Heart left ventricle (tissue), 16 donors: ENCODE measurements at places on chromosomes 2 and 18. TPM values are rescaled to one million over a fixed set of nuclear protein-coding genes. Genes with fewer than 3 reads are reported as not detected.

IL36G gene
- total RNA-seq, result not detected

IL1F10 gene
- not detected for total RNA-seq

CREG2 gene
- 0.18 TPM for total RNA-seq

GRCh38 chr18:79043288-79043687, 25.9 kb upstream of the ATP9B start:
- DNase-seq, result no peak

DNA sequence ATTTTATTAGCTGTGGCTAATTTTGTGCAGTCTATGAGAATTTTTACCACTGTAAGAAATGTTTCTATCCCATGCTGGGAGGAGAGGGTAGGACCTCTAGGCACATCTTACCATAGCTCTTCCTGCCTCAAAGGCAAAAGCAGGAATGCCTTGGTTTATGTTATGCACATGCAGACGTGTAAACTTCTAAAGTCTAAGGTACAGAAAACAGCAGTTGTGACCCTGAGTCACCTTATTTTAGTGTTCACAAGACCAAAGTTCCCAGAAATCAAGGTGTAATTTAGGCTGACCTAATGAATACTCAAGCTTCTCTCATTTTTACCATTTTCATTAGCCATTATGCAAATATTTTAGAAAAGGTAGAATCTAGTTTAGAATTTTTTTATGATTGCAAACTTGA, 15.4 kb upstream of the WIPF1 start:
- no peak for DNase-seq

GRCh38 chr2:40047406-40047805, 268.3 kb upstream of the THUMPD2 start:
- DNase-seq, result no peak

DNA sequence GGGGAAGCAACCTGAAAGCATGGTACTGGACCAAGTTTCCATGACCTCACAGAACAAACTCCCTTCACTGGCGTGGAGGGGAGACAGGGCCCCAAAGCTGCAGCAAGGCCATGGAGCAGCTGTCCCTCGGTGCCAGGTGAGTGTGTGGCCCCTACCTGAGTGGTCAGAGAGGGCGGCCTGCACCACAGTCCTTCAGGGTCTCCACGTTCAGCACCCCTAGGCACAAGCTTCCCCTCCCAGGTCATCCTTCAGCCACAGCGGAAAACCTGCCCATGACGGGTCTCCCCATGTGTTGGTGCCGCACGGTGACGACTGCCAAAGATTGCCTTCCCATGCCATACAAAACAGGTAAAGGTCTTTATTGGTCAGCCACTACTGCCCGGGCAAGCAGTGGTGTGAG, 201.6 kb downstream of the MGAT5 start:
- no peak for DNase-seq

DNA sequence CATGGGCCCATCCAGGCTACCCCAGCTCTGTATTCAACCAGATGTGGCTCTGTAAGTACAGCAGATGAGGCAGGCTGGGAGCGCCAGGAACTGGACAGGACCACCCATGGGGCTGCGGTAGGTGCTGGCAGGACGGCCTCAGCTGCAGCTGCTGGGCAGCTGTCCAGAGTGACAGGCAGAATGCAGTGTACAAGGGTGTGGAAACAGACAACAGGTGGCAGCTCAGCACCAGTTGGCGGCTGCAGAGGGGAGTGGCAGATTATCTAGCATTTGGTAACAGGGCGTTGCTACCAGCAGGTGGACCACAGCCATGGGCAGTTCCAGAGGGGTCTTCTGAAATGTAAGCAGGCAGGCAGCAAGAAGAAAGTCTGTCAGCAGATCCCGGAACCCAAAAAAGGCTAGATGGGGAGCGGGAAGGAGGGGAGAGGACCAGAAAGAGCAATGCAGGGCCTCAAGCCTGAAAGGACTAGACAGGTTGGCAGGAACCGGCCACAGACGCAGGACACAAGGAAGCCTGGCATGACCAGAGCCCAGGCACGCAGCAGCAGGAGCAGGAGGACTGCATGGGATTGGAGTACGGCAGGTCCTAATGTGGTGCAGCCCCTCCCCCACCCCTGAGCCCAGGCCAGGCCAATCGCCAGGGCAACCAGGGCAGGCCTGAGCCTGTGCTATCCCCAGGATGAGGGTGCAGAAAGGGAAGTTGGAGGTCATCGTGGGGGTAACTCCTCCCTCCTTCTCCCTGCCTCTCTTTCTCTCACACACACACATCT, 24.7 kb downstream of the PKDCC start:
- DNase-seq, result peak; percentile 80

PRSS56 gene
- total RNA-seq, result 0.16 TPM

DNA sequence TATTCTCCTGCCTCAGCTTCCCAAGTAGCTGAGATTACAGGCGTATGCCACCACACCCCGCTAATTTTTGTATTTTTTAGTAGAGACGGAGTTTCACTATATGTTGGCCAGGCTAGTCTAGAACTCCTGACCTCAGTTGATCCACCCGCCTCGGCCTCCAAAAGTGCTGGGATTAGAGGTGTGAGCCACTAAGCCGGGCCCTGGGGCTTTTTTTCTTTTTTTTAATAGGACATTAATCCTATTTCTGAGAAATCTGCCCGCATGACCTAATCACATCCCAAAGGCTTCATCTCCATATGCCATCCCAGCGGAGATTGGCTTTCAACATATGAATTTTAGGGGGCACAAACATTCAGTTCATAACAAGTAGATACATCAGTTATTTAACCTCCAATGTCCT, 128.6 kb downstream of the CNTNAP5 start:
- DNase-seq, result no peak

GRCh38 chr2:148876595-148877402, 1.8 kb downstream of the KIF5C start:
- DNase-seq, result no peak

DNA sequence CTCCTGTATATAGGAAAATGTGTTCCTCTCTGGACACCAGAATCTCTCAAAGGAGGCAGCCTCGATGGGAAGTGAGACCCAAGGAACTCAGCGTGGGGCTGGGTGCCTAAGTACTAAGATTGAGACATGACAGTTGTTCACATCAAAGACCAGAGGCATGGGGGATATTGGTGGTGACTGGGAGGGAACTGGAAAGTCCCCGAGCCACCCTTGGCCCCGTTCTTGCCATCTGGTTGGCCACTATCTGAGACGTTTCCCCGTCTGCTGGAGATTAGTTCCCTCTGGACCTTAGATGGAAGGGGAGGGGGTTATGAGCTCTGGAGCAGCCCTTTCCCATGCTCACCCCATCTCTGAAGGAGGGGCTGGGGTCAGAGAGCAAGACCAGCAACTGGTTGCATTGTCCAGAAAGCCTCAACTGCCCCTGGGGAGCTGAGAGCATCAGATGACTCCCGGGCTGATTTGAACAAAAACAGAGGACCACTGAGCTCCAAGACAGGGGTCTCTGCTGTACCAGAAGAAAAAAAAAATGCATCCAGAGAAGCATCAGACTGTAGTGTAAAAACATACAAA, 11.8 kb downstream of the FBLN7 start:
- DNase-seq, result no peak

FMNL2 gene
- total RNA-seq, result 4.7 TPM

DNA sequence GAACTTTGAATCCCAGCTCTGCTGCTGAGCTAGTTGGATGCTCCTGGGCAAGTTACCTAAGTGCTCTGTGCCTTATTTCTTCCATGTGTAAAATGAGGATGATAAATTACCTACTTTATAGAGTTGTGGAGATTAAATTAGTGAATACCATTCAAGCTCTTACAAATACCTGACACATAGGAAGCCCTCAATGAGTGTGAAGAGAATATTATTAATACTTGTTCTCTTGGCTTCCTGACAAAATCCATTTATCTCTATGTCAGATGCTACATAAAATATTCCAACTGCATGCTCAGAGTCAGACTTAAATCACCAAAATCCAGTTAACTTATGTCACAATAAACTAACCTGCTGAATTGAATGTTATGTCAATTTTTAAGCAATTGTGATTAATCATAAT, 42.9 kb upstream of the CCBE1 start:
- DNase-seq, result no peak

GRCh38 chr2:33220533-33220932, 255.9 kb upstream of the RASGRP3 start:
- DNase-seq, result no peak

DNA sequence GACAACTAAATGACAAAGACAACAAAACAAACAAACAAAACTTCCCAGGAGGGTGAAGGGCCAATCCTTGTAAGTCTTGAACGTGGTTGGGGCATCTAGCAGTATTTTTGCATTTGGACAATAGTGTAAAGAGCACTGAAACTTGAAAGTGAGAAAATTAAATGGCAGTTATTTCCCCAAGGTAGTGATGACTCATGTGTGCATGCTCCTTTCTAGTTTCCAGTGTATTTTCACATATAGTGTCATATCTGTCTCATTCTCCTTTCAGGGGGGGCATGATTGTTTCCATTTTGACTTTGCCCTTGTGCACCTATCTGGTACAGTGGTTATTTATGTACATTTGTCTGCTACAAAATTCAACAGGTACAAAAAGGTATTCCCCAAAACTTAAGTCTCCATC, 39.5 kb downstream of the CERS6 start:
- DNase-seq, result no peak

DNA sequence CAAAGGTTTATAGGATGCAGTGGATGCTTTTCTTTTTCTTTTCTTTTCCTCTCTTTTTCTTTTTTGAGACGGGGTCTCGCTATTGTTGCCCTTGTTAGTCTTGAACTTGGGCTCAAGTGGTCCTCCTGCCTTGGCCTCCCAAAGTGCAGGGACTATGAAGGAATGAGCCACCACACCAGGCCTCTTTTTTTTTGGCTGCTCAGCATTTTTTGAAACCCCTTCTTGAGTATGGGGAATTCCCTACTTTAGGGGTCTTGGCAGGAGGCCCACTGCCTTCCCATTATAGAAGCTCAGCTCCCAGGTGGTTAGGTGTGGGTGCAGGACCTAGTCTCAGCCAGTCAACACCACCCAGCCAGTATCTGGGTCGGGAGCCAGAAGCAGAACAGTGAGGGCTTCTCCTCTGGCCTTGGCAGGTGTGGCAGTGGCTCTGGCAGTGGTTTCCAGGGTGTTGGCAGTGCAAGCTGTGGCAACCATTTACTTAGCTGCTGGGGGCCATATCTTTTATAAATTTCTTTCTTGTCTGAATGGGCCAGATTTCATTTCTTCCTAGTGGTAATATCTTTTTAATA, 51.4 kb upstream of the ACYP2 start:
- peak; percentile 29 for DNase-seq

DNA sequence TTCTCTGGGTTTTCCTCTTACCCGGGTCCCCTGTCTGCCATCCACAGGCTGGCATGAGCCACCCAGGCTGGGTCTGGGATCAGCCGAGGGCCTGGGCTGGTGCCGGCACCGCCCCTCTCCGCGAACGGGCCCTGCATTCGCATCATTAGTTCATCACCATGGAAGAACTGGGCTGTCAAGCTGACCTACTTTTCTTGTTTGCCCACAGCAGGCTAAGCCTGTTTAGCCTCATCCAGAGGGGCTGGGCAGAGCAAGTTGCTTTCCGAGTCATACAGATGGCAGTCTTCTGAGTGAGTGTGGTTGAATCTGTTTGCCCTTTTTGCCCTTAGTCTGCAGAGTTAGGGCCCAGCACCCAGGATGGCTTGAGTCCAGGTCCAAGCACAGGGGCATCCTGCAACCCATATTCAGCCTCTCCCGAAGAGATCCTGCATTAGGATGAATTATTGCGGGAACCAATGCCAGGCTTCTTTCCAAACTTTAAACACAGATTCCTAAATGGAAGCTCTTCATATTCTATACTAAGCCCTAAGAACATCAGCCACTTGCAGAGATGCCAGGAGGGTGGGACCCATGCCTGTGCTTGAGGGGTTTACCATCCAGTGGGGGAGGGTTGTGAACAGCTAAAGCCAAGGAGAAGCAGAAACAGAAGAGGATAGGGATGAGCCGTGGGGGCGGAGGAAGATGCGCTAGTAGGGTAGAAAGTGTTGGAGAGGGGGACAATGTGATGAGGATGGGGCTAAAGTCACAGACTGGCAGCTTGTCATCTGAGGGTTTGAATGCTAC, 68.0 kb downstream of the NPAS2 start:
- DNase-seq, result no peak

FSIP2 gene
- 1.5 TPM for total RNA-seq

GRCh38 chr2:11819235-11819729, 72.8 kb downstream of the LPIN1 start:
- DNase-seq, result no peak

MYO5B gene
- 1.8 TPM for total RNA-seq

DNA sequence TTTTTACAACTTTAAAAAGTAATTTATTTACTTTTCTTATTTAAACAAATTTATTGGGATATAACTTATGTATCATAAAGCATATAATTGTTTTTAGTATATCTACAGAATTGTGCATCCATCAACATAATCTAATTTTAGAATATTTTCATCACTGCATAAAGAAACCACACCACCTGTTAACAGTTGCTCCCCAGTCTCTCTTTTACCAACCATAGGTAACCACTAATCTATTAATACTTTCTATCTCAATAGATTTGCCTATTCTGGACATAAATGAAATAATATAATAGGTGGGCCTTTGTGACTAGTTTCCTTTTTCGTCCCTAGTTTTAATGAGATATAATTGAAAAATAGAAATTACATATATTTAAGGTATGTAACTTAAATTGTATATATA, 90.6 kb downstream of the ADAM23 start:
- no peak for DNase-seq

AMER3 gene
- total RNA-seq, result not detected

DNA sequence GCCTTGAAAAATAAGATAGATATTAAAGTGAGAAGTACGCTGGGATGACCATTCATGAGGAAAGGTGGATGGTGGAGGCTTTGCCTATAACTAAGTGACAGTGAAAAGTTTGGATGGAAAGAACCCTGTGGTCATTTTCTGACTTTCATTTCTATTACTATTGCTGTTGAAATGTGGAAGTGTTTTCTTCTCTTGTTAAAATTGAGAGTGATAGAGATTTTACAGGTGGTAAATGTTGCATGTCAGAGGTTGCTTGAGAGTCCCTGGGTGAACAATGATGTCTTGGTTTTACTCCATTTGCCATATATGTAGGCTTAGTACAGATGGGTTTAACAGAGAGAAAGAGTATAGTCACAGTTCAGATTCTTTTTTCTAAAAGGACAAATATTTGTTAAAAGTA, 18.4 kb downstream of the NCOA1 start:
- no peak for DNase-seq

GRCh38 chr2:221502270-221503010, 69.7 kb downstream of the EPHA4 start:
- DNase-seq, result no peak

GRCh38 chr2:45794134-45794617, 142.7 kb downstream of the PRKCE start:
- DNase-seq, result no peak

- DNase-seq, result no peak
Observed at GRCh38 chr2:176155356-176156044, 1.6 kb upstream of the HOXD3 start.

CXCR1 gene
- total RNA-seq, result 0.47 TPM

DNA sequence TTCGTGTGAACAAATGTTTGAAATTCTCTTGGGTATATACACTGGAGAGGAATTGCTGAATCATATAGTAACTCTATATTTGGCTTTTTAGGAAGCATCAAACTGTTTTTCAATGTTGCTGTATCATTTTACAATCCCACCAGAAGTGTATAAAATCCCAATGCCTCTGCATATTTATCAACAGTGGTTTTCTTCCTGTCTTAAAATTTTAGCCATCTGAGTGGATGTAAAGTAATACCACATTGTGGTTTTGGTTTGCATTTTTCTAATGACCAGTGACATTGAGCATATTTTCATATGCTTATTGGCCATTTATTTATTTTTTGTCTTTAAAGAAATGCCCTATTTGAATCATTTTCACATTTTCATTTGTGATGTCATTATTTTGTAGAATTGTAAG, 22.8 kb upstream of the LRP1B start:
- no peak for DNase-seq

- no peak for DNase-seq
Observed at GRCh38 chr18:37975446-37975845, 409.8 kb upstream of the CELF4 start.

- DNase-seq, result no peak
Observed at GRCh38 chr18:58859907-58860306, 4.8 kb upstream of the ZNF532 start.
